Jurkat, Clone E6-1 (cell line): ENCODE measurements at places on chromosomes 16 and 17.

GRCh38 chr17:52537421-52537820 lies 378.9 kb upstream of the CA10 start:
- DNase-seq = no peak

DNA sequence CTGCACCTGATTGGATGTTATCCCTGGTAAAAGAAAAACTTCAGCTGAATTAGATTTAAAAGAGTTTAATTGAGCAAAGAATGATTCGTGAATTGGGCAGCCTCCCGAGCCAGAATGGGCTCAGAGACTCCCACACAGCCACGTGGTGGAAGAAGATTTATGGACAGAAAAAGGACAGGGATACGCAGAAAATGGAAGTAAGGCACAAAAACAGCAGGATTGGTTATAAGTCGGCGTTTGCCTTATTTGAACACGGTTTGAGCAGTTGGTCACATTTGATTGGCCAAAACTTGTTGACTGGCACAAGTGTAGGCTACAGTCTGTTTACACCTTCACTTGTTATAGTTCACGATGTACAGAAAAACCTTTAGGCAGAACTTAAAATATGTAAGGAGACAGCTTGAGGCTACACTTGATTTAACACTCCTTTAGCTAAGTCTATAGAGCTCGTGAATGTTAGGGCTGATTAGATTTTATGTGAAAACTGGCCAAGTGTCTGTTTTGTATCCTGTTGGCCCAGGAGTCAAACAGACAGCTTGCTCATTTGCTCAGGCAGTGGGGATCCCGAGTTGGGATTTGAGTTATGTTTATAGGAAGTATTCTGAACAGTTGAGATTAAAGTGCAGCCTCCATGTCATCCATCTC lies 119.5 kb upstream of the SHISA6 start:
- DNase-seq = no peak

GRCh38 chr17:81251709-81252301 lies 12.7 kb downstream of the NDUFAF8 start:
- peak; percentile 88 for DNase-seq

DNA sequence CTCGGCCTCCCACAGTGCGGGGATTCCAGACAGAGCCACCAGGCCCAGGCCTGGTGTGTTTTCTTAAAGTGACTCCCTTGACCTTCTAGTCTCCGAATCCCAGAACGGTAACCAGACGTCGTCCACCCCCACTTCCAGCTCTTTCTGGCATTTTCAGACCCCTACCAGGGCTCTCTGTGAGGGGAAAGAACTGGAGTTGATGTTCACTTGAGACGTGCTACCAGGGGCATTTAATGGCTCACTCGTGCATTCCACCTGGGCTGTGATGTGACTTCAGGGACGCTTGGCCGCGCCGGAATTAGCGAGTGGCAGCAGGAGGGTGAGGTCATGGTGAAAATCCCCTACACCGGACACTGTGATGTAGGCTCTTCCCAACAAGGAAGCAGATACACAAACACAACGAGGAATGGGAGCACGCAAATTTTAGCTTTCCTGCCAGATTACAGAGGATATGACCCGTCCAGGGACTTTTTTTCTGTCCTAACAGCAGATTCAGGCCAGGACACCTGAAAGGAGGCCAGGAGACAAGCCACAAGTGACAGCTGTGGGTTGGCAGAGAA lies 1.1 kb upstream of the GNA13 start:
- DNase-seq = no peak

GRCh38 chr16:12360240-12360639 lies 383.7 kb downstream of the SNX29 start:
- no peak for DNase-seq

- DNase-seq = no peak
These were observed 51.4 kb downstream of the HS3ST3A1 start for GRCh38 chr17:13550291-13550690.

DNA sequence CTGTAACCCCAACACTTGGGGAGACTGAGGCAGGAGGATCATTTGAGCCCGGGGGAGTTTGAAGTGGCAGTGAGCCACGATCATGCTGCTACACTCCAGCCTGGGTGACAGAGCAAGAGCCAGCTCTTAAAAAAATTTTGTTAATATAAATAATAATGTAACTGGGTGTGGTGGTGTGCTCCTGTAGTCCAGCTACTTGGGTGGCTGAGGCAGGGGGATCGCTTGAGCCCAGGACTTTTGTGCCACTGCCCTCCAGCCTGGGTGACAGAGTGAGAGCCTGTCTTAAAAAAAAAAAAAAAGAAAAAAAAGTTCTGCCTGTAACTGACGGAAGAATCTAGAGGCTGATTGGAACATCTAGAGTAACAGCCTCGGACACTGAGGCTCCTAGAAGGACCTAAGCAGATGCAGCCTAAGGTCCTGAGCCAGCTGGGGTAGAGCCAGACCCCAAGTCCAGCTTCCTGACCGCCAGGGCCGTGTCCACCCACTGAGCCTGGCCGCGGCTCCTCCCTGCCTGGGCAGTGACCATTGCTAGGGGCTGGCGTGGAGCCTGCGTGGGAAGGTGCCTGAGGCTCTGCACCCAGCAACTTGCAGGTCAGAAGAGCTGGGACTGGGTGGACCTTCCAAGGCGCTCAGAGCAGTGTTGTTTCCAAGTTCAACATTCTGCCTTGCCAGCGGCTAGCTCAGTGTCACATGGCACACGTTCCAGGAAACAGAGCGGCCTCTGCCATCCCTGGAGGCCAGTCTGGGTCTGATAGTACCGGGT lies 209.4 kb upstream of the CIBAR2 start:
- DNase-seq = no peak

- no peak for DNase-seq
These were observed 12.2 kb upstream of the MMD start for GRCh38 chr17:55433629-55434422.

DNA sequence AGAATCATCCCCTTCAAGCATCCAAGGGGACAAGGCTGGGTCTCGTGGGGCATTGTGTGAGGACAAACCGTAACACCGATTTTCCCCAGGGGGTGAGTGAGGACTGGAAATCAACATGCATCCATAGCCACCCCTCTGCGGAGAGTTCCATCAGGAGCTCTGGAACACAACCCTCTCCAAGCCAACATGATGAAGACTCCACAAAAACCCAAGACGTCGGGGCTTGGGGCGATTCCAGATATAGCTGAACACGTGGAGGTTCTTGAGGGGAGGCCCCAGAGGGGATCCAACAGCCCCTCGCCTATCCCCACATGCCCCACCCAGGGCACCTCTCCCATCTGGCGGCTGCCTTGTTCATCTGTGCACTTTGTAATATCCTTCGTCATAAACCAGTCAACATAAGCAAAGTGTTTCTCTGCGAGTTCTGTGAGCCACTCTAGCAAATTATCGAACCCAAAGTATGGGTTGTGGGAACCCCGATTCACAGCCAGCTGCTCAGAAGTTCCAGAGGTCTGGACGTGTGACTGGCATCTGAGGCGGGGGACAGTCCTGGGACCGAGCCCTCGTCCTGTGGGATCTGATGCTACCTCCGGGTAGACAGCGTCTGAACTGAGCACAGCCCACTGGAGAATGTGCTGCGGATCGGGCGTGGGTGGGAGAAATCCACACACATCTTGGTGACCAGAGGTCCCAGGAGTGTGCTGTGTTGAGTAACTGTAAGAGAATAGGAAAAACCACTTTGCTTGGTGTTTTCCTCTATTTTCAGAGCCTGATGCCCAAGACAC lies 55.5 kb downstream of the RPH3AL start:
- no peak for DNase-seq

GRCh38 chr17:82435601-82436583 lies 14.7 kb downstream of the CYBC1 start:
- DNase-seq = no peak

GRCh38 chr16:17260276-17260849 lies 210.4 kb downstream of the XYLT1 start:
- no peak for DNase-seq

GRCh38 chr16:13335879-13336278 lies 434.5 kb downstream of the SHISA9 start:
- DNase-seq = no peak

DNA sequence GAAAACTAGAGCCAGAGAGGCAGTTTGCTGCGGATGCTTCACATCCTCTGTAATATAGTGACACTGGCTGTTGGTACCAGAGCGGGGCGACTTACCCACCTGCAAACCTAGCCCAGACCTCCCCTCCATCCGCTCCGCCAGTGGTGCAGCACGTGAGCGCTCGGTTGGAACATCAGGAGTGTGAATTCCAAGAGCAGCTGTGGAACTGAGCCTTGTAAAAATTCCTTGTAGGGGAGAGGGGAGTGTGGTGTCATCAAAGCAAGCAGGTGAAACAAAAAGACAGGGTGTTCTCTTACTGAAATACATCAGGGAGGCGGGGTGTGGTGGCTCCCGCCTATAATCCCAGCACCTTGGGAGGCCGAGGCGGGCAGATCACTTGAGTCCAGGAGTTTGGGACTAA lies 51.3 kb downstream of the CCDC42 start:
- DNase-seq = no peak

DNA sequence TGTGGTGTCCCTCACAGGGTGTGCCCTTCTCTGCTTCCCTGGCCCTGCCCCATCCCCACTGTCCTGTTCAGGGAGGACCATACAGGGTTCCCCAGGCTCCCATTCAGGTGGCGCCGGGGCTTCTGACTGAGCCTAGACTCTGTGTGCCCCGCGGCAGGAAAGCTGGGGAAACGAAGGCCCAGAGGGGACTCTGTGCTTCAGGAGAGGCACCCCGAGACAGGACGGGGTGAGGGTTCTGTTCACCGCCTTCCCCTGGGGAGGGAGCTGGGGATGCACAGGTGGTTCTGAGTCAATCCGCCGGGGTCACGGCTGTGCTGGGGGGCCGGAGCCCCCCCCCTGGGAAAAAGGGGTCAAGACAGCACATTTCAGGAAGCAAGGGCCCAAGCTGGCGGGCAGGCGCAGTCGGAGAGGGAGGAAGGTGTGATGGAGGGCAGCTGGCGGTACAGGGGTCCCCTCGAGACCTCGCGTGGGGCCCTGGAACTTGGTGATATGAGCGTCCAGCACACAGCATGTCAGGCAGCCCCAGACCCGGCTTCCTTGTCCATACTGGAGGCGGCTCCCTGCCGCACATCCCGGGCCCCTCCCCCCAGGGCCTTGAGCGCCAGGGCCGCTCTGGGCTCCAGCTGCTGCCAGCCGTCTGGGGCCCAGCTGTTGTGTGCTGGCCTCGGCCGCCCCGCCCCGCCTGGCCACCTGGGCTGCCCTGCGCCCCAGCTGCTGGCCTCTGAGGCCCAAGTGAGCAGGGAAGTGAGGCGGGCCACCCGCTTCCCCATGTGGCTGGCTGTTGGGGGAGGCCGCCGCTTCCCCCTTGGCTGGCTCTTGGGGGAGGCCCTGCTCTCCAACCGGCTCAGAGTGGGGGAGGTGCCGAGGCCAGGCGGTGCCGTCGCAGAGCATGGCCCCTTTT lies 5.6 kb upstream of the NOTUM start:
- DNase-seq = no peak
